ENCODE measurements at places on chromosomes 4 and X. TPM values are rescaled to one million over a fixed set of nuclear protein-coding genes. Genes with fewer than 3 reads are reported as not detected.

CT45A10 gene
- not detected for total RNA-seq

DNA sequence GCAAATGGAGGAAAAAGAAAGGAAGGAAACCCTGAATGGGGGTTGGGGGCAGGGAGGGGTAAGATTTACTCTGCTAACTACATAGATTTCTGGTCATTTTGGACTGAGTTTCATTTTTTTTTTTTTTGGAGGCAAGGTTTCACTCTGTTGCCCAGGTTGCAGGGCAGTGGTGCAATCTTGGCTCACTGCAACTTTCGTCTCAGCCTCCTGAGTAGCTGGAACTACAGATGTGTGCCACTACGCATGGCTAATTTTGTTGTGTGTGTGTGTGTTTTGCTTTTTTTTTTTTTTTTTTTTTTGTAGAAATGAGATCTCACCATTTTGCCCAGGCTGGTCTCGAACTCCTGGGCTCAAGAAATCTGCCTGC, 223.5 kb downstream of the APBB2 start:
- no peak overlapping the region for H3K27ac ChIP-seq
- H3K4me1 ChIP-seq, result no peaks in the 10 kb centered on the region
- no peak for DNase-seq
- no peaks in the 10 kb centered on the region for H3K27me3 ChIP-seq

DNA sequence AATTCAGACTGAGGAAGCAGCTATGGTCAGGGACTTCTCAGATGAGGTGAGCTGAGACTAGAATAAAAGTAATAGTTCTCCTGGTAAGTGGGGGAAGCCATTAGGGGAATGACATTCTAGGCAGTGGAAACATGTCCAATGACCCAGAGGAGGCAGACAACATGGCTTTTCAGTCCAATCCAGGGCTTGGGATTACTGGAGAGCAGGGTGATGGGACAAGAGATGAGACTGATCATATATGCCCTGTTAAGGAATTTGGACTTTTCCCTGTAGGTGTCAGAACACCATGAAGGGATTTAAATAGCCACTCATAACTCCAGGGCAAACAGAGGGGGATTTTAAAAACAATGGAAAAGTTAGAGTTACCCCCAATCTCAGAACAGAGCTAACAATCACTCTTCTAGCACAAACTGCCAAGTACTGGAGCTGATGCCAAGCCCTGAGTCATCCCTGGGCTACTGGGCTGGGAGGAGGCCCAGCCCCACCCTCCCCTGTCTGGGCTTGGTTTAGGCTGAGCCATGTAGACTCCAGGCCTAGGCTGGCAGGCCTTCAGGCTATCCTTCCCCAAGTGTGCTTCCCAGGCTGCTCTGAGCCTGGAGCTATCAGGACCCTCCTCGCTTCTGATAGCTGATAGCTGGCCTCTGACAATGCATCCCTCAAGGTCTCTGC, 22.7 kb upstream of the MSN start:
- peak overlapping the region; percentile 15 for H3K27ac ChIP-seq
- no peak overlapping the region for H3K4me3 ChIP-seq
- H3K36me3 ChIP-seq, result no peaks in the 10 kb centered on the region
- no peaks in the 10 kb centered on the region for H3K27me3 ChIP-seq

DNA sequence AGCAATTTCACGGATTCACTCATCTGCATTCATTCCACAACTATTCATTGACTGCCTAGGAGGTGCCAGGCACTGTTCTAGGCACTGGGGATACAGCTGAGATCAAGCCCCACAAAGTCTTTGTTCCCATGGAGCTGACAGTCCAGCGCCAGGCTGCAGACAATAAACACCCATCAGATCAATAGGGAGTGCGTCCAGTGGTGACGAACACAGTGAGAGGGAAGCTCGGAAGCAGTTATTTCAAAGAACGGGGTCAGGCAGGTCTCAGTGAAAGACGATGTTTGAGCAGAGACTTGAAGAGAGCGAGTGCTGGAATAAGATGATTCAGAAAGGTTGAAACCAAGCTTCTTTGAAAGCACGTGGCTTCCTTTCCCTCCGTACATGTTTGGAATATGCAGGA, 167.2 kb downstream of the EVC2 start:
- no peak overlapping the region for H3K4me3 ChIP-seq
- H3K4me1 ChIP-seq, result no peaks in the 10 kb centered on the region
- DNase-seq, result no peak
- H3K27me3 ChIP-seq, result no peaks in the 10 kb centered on the region
- peaks cover 6% of the 10 kb centered on the region for H3K36me3 ChIP-seq

GRCh38 chr4:20254511-20255250, 3.0 kb downstream of the SLIT2 start:
- peak; percentile 69 for DNase-seq
- H3K27ac ChIP-seq, result peak overlapping the region; percentile 9
- H3K4me3 ChIP-seq, result peak overlapping the region; percentile 62
- no peaks in the 10 kb centered on the region for H3K36me3 ChIP-seq
- H3K4me1 ChIP-seq, result peaks cover 51% of the 10 kb centered on the region

DNA sequence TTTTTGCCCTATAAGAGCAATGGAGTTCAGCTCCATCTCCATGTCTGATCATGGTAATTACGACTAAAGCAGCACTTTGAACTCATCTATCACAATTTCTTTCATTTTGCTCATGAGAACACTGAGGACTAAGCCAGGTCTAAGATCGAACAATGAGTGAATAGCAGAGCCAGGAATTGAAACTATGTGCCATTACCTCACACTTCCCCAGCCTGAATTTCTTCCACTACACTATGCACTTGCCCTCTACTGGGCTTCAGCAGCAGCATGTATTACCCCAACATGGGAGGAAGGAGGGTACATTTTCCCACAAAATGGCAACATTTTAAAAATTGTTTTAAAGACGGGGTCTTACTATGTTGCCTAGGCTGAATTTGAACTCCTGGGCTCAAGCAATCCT, 274.7 kb upstream of the FGF13 start:
- H3K27me3 ChIP-seq, result no peaks in the 10 kb centered on the region
- no peaks in the 10 kb centered on the region for H3K36me3 ChIP-seq
- no peak overlapping the region for H3K27ac ChIP-seq
- H3K4me1 ChIP-seq, result no peaks in the 10 kb centered on the region

DNA sequence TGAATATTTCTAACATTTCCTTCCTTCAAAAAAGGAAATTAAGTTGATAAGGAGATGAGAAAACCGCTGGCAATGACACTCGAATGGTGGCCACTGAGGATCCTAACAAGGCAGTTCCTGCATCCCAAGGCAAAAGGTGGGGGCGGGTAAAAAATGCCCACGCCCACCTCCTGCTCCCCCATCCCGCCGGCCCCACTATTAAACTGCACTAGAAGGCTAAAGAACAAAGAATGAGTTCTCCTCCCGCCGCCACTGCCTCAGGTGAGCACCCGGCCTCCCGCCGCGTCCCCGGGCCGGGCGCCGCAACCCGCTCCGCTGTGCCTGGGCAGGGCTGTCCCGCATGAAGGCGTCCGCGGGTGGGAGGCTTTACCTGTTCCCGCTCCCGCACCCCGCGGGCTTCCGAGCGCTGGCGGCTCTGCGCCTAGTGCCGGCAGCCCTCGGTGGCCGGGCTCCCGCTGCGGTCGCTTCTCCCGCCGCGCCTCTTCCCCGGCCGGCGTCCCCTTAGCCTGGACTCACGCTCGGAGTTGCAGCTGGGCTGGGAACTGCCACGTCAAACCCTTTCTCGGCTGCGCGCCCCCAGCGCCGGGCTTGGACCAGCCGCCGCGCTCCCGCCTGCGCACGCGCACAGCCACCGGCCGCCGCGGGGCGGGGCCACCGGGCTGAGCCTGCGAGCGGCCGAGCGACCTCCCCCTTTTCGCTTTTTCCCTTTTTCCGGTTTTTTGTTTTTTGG, at the start of gene SEC24D:
SEC24D (minus strand) TSS at position 556 of the 730 bp plus-strand sequence. CDS start 2,430 bp downstream, outside the sequence.
- peak within 1 kb of the TSS; percentile 91 for H3K4me3 ChIP-seq
- no peaks in the 10 kb centered on the region for H3K27me3 ChIP-seq
- H3K27ac ChIP-seq, result peak within 1 kb of the TSS; percentile 98

- DNase-seq, result peak; percentile 51
- H3K4me1 ChIP-seq, result no peaks in the 10 kb centered on the region
- no peak overlapping the region for H3K4me3 ChIP-seq
Observed at GRCh38 chr4:189600718-189601435, 339.8 kb upstream of the FRG1 start.

- H3K4me1 ChIP-seq, result peaks cover 4% of the 10 kb centered on the region
- peaks cover 5% of the 10 kb centered on the region for H3K36me3 ChIP-seq
Observed at GRCh38 chrX:24154490-24155034, 5.0 kb downstream of the ZFX start.

DNA sequence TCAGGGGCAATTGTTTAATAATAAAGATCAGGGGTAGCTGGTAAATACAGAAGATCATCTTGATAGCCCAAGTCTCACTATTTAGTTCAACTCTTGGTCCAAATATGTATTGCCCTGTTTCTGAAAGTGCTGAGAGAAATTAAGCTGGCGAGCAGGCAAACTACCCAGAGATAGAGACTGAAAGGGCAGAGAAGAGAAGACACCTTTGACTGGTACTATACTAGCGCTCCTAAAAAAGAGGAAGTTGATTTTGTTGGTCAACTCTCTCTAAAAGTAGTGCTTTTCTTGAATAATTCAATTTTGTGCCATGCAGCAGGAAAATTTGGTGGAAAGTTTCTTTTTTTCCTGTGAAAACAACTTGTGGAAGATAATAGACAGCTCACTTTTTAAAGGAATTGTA, 64.0 kb downstream of the IGSF1 start:
- H3K4me3 ChIP-seq, result no peak overlapping the region
- no peaks in the 10 kb centered on the region for H3K4me1 ChIP-seq
- H3K27me3 ChIP-seq, result peaks cover 6% of the 10 kb centered on the region
- H3K27ac ChIP-seq, result no peak overlapping the region

- H3K4me3 ChIP-seq, result no peak overlapping the region
- peaks cover 3% of the 10 kb centered on the region for H3K36me3 ChIP-seq
- no peak for DNase-seq
Observed at GRCh38 chrX:100994352-100995281, 25.1 kb downstream of the ARL13A start.

GRCh38 chr4:168279556-168279955, 39.0 kb downstream of the DDX60 start:
- no peak overlapping the region for H3K27ac ChIP-seq
- H3K36me3 ChIP-seq, result peaks cover 100% of the 10 kb centered on the region
- no peaks in the 10 kb centered on the region for H3K27me3 ChIP-seq
- H3K4me1 ChIP-seq, result no peaks in the 10 kb centered on the region
- H3K4me3 ChIP-seq, result no peak overlapping the region
- no peak for DNase-seq

DNA sequence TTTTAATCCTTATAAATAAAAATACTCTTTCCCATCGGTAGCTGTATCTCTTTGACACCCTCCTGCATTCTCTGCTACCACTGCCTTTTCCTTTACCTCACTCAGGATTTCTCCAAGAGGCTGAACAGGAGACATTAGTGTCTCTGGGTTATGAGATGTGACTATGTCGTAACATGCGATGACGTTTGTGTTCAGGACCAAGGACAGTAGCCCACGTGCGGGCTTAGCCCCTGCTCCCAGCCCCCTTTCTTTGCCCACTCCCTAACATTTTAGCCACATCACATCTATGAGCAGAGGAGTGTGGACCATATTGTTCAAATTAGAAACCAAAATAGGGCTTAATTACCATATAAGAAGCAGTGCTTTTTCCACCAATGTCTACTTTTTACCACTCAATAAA, 369.3 kb downstream of the FBXW7 start:
- H3K36me3 ChIP-seq, result no peaks in the 10 kb centered on the region
- no peak for DNase-seq
- H3K27ac ChIP-seq, result no peak overlapping the region
- H3K27me3 ChIP-seq, result no peaks in the 10 kb centered on the region

GRCh38 chr4:3073158-3074077, 920 bp downstream of the HTT-AS start:
- H3K4me3 ChIP-seq, result peak overlapping the region; percentile 77
- H3K27ac ChIP-seq, result peak overlapping the region; percentile 94
- no peaks in the 10 kb centered on the region for H3K27me3 ChIP-seq
- H3K36me3 ChIP-seq, result no peaks in the 10 kb centered on the region
- H3K4me1 ChIP-seq, result peaks cover 44% of the 10 kb centered on the region
- no peak for DNase-seq

All from stomach (tissue), 19 donors.